ENCODE measurements at places on chromosomes 1 and 21. TPM values are rescaled to one million over a fixed set of nuclear protein-coding genes. Genes with fewer than 3 reads are reported as not detected.

- DNase-seq, result no peak
Observed at GRCh38 chr21:45114475-45114874, 40.1 kb downstream of the ADARB1 start.

DNA sequence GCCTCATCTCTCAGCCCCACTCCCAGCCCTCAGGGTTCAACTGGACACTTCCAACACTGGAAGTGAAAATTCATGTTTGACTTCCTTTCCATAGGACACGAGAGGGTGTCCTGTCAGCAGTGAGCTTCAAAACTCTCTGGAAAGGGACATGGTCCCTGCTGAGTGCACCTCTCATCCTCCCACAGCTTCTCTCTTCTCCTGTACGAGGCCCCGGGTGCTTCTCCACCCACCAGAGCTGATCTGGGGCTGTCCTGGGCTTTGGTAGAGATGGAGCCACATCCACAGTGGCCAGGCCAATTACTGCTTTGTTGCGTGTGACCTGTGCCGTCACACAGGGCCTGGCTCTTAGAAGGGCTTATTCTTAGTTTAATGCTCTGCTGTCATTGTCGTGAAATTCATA lies 182.3 kb downstream of the RRAGC start:
- DNase-seq, result no peak

- no peak for DNase-seq
Observed at GRCh38 chr1:38559446-38560165, 300.0 kb downstream of the RRAGC start.

DNA sequence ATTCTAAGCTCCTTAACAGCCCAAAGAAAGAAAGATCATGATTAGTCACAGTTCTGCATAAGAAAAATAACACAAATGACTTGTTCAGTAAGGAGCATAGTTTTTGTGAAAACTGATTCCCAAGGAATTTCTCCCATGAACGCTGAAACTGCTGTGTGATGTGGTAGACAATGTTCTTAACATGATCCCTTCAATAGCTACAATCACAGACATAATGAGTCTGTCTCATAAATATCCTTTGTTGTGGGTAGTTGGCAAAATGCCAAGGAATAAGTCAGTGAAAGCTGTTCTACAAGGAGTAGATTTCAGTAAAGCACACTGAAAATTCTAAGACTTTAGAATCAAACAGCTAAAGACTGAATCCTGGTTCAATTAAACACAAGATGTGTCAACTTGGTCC lies 404.8 kb downstream of the HLX start:
- no peak for DNase-seq

DNA sequence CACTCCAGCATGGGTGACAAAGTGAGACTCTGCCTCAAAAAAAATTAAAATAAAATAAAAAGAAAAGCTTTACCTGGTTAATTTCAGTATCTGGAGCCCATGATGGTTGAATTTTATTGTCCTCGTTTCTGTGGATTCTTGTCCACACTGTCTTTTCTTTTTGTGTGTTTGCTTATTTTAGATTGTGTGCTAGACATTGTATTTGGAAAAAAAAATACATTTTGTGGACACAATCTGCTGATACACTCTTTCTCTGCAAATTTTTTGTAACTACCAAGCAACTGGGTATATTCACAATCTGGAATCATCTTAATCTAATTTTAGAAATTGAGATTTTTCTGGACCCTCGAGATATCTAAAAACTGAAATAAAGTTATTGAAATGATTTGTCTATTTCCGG lies 41.6 kb upstream of the PDE9A start:
- DNase-seq, result no peak

DNA sequence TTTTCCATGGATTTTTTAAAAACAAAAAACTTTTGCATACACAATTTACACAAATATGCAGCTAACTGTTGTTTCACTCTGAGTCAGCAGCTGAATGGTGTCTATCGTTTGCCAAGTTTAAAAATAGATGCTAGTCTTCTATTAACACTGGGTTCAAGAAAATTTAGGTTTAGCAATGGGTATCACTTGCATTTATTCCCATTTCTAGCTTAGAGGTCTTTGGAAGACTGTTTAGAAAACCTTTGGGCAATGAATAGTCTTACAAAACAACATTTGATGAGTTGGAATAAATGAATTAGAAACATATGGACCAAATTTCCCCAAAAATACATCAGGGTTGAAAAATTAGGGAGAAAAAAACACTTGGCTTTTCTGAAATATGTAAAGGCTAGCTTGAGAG lies 165.8 kb downstream of the LYPLAL1 start:
- DNase-seq, result no peak

Gene FCRL4
- not detected for total RNA-seq

Gene FCGR3A
- 0.98 TPM for total RNA-seq
